NB4 (cell line): ENCODE measurements at places on chromosomes 2 and 18.

DNA sequence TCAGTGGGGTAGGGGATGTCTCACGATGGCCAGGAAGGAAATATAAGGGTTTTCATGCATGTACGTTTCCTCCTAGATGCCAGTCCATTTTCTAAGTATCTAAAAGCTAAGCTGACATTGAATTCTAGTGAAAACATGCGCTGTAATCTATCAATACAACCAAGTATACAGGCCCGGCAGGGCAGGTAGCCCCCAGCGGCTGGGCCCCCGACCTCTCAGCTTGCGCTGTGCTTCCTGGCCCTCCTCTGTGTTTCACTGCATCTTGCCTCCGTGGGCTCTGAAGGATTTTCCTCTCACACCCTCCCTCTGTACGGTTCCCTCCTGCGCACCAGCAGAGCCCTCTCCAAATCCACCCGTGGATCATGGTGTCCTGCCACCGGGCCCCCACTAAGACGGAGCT lies 524.8 kb downstream of the ZNF516 start:
- DNase-seq = no peak

DNA sequence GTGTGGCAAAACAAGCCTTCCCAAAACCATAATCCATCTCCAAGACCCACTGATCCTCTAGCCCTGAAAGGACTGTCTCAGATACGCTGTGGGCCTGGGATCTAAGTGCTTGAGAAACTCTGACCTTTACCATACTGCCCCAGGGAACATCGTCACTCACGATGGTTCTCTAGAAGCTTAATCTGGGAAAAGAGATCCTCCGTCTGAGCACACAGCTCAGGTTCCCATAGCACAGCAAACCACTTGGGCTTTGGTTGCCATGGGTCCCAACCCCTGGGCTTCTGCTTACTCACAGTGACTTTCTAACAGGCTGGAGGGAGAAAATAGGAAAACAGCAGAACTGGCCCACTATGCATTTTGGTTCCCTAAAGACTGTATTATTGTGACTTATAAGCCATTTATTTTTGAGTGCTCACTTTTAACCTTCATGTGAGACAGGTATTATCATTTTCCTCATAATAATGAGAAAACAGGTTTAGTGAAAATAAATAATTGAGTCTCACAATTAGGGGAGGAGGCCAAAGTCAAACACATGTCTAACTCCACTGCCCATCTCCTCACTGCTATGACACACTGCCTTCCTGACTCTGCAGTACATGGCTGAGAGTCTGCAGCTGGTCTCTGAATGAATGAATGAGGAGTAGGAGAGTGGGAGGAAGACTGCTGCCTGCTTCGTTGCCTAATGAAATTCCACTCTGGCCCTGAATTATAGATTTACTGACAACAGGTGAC lies 46.7 kb downstream of the REEP1 start:
- DNase-seq = no peak

- no peak for DNase-seq
Measured at GRCh38 chr2:241546771-241547498, 11.6 kb upstream of the BOK start.

DNA sequence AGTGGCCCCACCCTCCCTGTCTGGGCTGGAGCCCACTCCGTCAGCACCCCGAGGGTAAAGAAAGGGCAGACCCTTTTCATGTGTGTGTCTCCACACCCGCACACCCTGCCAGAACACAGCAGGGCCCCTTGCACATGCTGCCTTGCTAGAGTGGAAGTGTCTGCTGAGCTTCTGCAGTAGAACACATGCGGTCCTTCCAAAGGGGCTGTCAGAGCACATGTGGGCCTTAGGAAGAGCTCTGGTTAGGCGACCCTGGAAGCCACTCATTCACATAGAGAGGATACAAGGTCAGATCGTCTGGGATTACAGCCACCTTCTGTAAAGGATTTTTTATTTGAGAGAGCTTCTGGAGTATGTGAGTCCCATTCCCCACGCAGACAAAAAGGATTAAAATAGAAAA lies 613.2 kb upstream of the RAB6C start:
- DNase-seq = no peak

- no peak for DNase-seq
Measured at GRCh38 chr2:2769481-2770431, 438.7 kb upstream of the MYT1L start.

DNA sequence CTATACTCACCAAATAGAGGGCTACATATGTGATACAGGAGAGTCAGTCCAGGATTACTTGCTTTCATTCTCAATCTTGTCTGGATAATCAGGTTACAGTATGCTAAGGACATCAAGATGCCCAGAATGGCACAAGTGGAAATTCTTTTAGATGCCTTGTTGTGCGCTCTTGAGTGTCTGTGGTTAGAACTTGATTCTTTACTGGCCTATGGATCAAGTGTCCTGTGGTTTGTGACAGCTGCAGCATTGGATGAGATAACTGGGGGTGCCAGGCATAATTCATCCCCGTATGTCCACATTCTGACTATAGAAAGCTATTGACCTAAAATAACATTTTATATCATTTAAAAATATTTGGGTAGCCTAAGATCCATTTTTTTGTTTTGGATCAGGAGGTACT lies 40.1 kb downstream of the CDC42EP3 start:
- no peak for DNase-seq

- no peak for DNase-seq
Measured at GRCh38 chr2:210189452-210190138, 18.4 kb upstream of the KANSL1L start.

GRCh38 chr2:190837420-190837819 lies 43.2 kb upstream of the GLS start:
- no peak for DNase-seq

DNA sequence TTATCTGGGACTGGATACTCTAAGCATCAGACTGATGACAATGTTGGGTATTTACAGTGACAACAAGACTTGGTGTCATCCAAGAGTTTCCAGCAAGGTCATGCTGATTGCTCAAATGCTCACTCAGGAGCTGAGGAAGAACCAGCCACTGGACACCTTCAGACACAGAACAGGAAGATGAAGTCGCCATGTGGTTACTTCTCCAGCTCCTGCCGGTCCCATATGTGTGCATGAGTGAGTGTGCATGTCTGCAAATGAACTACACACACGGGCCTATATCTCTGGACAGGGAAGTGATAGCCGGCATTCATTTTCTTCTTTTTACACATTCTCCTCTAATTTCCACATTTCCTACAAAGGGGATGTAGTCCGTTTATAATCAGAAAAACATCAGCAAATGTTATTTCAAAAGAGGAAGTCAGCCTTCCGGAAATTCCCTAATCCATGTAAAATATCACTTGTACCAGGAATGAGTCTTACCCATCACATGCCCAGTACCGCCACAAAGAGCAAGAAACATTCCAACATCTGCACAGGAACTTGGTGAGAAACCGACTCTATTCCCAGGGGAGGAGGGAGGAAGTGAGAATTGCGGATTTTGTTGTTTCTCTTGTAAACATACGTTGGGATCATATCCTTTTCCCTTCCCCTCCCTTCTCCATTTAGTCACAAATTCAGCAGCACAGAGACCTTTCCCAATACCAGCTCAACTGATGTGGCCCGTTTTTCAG lies 10.8 kb downstream of the RFX8 start:
- DNase-seq = peak; percentile 90

- no peak for DNase-seq
Measured at GRCh38 chr18:58615140-58616132, 13.5 kb downstream of the ALPK2 start.

DNA sequence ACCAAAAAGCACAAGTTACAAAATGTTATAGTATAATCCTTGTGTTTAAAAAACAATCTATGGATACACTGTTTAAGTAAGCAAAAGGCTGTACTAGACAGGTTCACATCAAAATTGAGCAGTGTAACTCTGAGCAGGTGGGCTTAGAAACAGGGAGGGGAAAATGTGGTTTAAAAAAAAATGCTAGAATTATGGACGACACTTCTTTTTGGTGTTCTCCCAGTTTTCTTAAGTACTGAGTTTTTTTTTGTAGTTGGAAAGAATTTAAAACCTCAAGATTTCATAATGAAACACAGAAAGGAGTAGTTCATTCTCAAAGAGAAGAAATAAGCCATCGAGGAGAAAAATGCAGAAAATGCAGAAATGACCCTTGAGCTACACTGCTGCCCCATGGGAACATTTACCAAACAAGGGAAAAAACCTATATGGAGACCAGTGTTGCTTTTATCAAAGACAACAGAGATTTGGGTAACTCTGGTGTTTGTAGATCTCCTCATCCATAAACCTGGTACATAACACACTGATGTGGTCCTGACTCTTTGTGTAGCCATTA lies 100.7 kb downstream of the MYO5B start:
- DNase-seq = no peak
